SJCRH30 (cell line): ENCODE measurements at places on chromosomes 16 and 17. TPM values are rescaled to one million over a fixed set of nuclear protein-coding genes. Genes with fewer than 3 reads are reported as not detected.

The CCL17 gene
- total RNA-seq = not detected in 2 replicates

The INO80E gene
- total RNA-seq = 54.5 and 55.7 TPM in 2 replicates

The OR2C1 gene
- not detected in 2 replicates for total RNA-seq

The ALOXE3 gene
- not detected in 2 replicates for total RNA-seq

DNA sequence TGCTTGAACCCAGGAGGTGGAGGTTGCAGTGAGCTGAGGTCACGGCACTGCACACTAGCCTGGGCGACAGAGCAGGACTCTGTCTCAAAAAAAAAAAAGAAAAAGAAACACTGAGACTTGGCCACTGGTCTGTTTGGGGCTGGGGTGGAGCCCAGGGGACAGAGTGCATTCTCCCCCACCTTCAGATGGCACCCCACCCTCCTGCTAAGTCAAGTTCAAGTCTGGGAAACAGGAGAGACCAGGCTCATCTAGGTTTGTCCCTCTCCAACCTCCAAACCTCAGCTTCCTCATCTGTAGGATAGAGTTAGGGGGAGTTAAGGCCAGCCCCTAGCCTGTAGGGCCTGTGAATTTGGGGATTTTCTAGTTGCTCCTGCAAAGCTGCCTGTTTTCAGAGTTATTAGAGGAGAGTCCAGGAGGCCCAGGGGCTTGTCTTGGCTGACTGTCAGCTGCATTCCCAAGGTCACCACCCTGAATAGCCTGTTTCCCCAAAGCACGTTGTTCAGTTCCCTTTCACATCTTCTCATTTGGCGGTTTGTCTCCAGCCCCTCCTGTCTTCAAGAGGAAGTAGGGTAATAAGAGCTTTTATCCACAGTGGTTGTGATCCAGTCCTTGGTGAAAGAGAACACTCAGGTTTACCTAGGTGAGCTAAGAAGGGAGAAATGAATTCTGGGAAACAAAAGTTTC is 2.2 kb downstream of the MT3 start:
- DNase-seq = no peak

DNA sequence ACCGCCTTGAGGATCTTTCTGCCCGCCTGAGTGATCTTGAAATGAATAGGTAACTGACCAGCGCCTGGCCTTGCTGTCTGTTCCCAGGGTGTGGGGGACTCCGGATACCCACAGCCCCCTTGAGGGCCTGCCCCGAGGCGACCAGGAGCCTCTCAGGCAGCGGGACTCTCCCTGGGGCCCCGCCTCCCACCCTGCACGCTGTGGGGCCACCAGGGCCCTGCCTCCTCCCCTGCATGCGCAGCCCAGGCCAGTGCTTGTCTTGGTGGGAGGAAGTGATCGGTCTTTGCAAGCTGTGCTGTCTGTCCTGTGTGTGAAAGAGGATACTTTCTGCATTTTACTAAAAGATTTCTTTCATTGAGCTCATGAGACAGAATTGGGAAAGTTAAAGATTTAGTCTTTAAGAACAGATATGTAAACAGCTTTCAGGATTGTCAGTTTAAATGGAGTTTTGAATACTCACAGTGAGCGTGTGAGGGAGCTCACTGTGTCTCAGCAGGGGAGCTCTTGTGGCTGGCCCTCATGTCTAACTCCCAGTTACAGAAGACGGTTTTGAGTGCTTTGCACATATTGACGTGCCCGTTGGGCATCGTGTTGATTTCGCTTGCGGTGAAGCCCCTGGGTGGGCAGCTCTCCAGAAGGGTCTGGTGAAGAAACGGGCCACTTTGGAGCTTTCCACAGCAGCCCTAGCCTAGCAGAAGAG is 36.1 kb upstream of the CAPN15 start:
- DNase-seq = no peak

DNA sequence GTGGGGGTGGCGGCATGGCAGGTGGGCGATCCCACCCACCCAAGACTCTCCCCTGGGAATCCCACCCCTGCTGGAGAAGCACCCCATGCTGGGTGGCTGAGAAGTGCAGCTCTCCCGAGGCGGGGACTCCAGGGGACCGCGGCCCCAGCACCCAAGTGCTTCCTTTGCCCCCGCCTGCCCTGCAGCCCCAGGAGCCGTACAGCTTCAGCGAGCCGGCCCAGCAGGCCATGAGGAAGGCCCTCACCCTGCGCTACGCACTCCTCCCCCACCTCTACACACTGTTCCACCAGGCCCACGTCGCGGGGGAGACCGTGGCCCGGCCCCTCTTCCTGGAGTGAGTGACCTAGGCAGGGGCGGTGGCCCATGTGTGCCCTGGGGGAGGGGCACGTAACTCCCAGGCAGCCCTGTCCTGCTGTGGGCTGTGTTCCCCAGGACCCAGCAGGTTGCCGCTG is 11.7 kb downstream of the GAA start:
- DNase-seq = no peak

GRCh38 chr16:50367777-50368409 is 895 bp downstream of the BRD7 start:
- DNase-seq = no peak

DNA sequence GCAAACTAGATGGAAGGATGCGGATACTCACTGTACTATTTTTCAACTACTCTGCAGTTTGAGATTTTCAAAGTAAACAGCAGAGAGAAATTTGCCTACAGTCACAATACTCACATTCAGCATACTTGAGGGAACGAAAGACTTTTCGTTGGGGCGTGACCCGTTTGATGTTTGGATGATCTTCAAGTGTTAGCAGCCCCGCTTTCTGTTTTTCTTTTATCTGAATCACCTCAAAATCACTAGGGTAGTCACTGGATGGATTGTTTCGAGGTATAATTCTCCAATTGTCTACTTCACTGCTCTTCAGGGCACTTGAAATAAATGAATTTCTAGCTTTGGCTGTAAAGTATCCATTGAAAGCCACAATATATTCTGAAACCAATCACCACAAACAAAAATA is 17.8 kb downstream of the MBTPS1 start:
- DNase-seq = no peak

DNA sequence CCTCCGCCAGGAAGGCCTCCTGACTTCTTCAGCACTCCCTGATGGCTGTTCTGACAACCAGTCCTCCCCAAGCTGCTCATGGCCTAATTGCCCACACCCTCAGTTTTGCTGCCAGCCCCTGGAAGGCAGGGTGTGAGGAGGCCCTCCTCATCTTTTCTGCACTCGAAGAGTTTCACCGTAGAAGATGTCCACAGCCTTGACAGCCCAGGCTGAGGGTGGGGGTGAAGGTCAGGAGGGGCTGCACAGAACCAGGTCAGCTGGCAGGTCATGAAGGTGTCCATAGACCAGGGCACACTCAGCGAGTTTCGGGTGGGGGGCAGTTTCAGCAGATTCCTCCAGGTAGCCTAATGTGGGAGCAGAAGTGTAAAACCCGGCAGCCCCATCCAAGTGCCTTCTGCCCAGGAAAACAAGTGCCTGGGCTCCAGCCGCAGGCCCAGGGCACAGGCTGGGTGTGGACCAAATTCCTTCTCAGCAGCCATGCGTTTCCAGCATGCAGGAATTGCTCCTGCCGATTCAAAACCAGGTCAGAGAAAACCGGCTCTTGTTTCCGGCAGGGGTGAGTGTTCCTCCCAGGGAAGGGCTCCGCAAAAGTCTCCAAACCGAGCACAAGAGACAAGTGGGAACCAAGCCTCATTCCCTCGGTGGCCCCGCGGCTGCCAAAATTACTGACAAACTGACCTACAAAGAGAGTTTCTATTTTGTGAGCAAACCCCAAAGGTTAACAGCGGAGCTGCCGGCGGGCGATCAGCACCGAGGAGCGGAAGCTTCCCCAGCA is 228.8 kb downstream of the C16orf78 start:
- no peak for DNase-seq

DNA sequence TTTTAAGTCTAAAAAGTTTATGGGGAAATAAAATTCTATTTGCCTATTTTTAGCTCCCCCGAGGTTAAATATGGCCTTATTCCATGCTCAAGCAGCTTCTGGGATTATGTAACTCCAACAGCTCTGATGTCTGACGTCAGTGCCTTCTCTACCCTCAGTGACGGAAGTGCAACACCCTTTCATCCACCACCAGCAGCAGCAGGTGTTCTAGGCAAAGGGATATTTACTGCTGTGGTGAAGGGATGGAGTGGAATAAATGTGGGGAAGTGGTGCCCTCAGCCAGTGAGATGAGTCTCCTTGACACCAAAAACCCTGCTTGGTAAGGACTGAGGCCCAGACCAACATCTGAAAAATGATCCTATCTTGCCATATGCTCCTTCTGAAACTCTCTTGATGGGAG is 247.4 kb downstream of the SHISA9 start:
- peak; percentile 38 for DNase-seq

- no peak for DNase-seq
Observed at GRCh38 chr17:1471911-1472821, 16.1 kb upstream of the CRK start.

- DNase-seq = no peak
Observed at GRCh38 chr17:74274709-74275340, 791 bp downstream of the DNAI2 start.

DNA sequence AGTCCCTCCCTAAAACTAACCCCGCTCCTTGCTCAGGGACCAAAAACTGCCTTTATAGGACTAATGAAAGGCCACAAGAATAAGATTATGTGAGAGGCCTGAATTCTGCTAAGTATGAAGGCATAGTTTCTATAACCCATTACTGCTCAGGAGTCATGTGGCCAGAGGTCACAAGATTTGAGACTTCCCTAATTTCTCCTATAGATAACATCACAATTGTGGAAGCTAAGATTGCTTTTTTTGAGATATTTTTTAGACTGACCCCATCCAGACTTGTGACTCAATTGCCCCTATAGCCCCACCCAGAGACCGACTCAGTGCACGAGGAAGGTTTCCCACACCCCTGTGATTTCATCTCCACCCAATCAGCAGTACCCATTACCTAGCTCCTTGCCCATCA is 504.1 kb upstream of the GOT2 start:
- DNase-seq = no peak

DNA sequence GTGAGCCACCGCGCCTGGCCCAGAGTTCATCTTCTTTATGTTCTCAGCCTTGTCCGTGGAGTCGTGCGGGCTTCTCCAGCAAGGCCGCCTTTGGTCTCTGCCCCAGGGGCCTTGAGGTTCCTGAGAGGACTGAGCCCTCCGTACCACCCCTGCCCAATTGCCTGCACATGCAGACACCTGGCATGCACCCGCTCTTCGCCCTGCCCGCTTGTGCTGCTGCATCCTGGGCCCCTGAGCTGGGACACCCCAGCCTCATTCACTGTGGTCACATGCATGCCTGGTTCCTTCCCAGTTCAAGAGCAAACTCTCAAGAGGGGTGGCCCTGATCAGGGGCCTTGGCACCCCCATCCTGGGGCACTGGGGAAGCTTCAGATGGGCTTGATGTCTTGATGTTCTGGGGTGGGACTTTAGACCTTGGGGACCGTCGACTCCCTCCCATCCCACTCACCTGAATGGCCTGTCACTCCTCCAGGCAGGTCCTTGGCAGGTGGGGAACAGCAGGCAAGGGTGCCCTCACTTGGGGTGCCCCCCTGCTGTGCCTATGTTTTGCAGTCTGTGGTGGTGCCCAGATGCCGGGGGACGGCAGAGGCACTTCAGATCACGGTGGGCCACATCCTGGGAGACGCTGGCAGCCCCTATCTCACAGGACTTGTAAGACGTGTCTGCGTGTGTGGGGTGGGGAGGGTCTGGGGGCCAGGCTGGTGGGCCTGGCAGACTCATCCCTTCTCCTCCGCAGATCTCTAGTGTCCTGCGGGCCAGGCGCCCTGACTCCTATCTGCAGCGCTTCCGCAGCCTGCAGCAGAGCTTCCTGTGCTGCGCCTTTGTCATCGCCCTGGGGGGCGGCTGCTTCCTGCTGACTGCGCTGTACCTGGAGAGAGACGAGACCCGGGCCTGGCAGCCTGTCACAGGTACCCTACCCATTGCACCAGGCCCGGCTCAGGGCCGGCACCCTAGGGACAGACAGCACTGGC is 12.7 kb upstream of the SPNS2 start:
- DNase-seq = no peak

GRCh38 chr17:48915459-48916282 is 7.5 kb downstream of the UBE2Z start:
- no peak for DNase-seq

GRCh38 chr17:66006654-66007053 is 185.3 kb downstream of the CEP112 start:
- DNase-seq = no peak

GRCh38 chr16:1677339-1677738 is 740 bp upstream of the JPT2 start:
- no peak for DNase-seq

DNA sequence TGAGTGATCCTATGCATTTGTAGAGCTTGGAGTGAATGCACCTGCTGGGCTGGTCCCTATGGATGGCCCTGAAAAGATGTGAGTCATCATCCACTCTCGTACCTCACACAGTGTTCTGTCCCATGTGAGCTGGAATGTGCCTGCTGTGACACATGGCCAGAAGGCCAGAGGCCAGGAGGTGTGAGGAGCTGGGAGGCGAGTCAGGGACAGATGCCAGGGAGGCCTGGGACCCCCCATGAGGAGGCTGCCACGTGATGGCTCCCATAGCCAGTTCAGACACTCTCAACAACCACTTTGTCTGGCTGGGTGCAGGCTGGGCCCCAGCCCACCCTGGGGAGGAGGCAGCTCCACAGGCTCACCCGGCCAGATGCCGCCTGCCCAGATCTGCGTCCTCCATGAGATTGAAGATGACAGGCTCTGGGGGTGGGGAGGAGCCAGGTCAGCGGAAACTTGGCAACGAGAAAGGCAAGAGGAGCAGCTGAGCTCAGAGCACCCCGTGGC is 168.8 kb downstream of the C16orf78 start:
- peak; percentile 92 for DNase-seq

DNA sequence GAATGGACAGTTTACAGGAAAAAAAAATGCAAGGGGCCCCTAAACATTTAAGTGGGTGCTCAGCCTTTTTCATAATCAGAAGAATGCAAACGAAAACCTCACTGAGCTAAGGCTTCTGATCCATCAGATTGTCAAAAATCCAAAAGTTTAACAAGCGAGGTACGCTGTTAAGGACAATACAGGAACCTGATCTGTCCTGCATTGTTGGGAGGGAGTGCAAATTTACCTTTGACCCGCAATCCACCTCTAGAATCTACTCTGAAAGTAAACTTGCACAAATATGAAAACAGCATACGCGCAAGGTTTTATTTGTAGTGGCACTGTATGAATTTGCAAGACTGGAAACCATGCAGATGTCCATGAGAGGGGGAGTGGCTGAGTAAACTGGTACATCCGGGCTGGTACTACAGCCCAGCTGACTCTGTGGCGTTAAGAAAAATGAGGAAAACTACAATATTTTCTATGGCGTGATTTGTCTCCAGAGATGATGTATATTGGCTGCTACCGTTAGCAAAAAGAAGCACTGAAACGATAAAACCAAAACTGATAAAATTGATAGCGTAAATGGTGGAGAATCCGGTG is 28.8 kb upstream of the ST6GALNAC1 start:
- no peak for DNase-seq
